ENCODE measurements at places on chromosomes 12 and 14.

DNA sequence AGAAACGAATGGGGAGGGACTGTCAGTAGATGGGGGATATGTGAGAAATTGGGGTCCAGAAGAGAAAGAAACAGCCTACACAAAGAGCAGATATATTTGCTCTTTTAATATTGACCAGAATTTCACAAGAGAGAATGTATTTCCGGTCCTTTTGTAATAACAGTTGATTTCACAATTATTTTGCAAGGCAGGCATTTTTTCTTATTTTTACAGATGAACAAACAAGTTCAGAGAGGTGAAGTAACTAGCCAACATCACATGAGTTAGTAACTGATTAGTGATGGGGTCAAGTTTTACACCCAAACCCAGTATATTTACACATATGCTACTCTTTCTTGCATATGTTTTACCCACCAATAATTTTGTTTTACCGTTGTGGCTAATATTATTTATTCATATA is 188.2 kb downstream of the NAV3 start:
- no peak for DNase-seq

DNA sequence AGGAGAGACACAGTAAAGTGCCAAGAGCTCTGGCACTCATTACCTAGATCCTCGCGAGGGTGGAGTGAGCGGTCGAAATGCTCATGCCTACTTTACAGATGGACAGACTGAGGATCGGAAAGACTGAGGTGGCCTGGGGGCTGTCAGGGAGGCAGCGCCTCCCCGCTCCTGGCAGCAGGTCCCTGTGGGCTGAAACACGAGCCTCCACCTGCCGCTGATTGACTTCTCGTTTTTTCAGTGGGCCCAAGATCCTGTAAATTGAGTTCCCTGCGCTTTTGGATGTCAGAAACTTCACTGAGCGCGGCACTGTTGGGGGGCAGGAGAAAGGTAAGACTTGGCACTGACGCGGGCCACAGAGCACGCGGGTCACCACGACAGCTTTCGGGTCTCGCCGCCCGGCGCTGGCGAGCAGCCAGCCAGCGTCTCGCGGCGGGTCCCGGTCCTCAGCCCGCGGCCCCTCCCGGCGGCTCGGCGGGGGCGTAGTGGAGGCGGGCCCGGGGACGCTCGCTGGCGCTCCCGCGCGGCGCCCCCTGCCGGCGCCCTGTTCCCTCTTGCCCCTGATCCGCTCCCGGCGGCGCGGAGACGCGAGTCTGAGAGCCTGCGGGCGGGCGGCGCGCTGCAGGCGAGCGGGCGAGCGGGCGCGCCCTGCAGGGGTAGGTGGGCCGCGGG is 552 bp upstream of the SCN8A start:
- peak; percentile 54 for DNase-seq

GRCh38 chr14:101226603-101227425 is 323.3 kb upstream of the RTL1 start:
- no peak for DNase-seq

DNA sequence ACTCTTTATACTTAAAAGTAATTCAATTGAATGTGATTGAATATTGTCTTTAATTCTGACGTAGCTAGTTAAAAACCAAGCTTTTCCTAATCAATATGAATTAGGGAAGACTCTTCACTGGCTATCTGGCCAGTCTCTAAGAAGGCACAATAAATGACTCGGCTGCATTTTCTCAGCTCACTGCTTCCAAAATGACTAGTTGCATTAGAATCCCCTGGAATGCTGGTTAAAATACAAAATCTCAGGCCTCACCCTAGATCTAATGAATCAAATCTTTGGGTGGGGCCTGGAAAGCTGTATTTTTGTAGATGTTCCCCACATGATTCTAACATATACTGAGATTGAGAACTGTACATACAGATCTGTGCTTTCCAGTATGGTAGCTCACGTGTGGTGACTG is 242.1 kb downstream of the CHST11 start:
- no peak for DNase-seq

- no peak for DNase-seq
Observed at GRCh38 chr12:123757561-123757960, 4.5 kb upstream of the DNAH10 start.

DNA sequence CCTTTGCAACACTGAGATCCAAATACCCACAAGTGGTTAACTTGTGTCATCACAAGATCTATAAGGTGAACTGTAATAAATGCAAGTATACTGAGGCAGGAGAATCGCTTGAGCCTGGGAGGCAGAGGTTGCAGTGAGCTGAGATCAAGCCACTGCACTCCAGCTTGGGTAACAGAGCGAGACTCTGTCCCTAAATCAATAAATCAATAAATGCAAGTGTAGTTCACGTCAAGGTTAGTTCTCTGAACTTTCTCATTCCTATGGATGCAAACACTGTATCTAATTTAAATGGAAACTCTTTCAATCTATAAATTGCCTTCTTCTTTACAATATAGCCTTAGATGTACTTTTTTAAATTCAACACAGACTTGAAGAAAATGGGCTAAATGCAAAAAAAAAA is 3.2 kb downstream of the MAGOHB start:
- no peak for DNase-seq

- DNase-seq = no peak
Observed at GRCh38 chr12:111178181-111179081, 190.5 kb downstream of the PHETA1 start.

GRCh38 chr12:38490941-38491340 is 174.4 kb downstream of the ALG10B start:
- no peak for DNase-seq

GRCh38 chr12:9001233-9001632 is 11.9 kb downstream of the KLRG1 start:
- no peak for DNase-seq

- no peak for DNase-seq
Observed at GRCh38 chr14:62546862-62547474, 498.3 kb downstream of the KCNH5 start.

- DNase-seq = no peak
Observed at GRCh38 chr14:57578801-57579200, 85.1 kb upstream of the CCDC198 start.

DNA sequence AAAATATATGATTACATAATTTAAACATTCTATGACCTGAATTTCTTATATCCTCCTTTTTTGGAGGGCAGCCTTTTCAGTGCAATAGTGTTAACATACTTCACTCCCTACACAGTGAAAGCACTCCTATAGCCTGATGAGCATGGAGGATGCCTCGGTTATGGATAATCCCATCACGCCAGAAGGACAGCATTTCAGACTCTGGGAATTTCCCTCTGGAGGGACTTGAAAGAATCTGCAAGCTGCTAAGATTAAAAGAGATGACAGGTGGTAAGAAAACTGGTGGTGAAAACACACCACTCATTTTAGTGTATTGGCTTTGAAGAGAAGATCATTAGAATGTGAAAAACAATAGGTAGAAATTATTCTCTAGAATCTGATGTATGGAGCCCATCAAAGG is 99.3 kb upstream of the LMNTD1 start:
- no peak for DNase-seq

Measured in NCI-H1694 (cell line).